Erythroblast (primary cell): ENCODE measurements at places on chromosomes 12 and 14.
A peak's percentile ranks its signal among the peaks of the same experiment; 100 is the strongest.

DNA sequence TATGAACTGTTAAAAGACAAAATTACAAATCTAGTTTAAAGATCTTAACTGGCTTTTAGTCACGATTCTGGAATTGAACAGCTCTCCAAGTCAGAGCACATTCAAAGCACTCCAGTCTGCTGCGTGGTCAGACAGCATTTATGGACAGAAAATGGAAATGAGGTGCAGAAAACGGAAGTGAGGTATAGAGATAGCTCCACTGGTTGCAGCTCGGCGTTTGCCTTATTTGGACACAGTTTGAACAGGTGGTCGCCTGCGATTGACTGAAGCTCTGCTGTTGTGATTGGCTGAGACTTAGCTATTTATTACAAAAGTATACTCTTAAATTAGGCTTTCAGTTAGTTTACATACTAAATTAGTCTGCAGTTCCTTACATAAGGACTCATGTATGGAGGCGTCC lies 28.3 kb downstream of the TRIM9 start:
- DNase-seq: no peak

DNA sequence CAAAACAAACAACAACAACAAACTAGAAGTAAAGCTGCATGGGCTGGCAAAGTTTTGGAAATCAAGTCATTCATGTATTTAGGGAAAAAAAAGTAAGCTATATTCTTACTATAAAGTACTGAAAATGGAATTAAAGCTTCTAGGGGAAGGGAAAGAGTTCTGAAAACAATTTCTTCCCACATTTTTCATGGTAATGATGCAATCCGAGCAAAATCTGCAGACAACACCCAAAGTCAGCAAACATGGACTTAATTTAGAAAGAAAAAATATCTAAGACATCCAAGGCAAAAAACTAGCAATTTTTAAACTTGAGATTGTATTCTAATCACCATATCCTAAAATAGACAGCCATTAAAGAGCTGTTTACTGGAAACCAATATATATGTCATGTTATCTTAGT lies 86.3 kb downstream of the LRP6 start:
- DNase-seq: no peak

GRCh38 chr12:69334158-69334557 lies 14.0 kb upstream of the LYZ start:
- DNase-seq: no peak

DNA sequence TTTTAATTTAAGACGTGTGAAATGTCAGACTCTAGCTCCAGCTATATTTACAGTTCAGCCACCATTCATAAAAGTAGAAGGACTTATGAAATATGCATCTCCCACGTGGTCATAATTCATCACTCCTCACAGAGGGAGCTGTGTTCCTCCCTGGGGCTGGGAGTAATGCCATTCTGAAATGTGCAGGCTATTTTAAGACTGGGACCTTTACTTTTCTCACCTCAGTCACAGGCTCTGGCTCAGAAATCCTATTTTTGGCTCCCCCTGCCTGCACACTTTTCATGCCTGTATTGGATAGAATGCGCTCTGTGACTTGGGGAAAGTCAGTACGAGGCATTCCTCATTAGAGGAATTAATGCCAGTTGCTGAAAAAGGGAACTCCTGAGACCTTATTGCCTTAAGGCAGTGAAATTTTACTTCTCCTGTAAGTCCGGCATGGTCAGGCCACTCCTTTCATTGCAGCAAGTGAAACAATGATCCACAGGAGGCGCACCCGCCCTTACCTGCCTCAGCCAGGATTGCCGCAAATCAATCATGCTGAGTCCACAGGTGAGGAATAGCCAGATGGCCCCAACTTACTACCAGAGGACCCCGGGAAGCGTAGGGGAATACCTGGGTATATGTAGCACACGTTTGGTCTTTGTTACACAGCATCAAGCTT lies 1133.2 kb upstream of the TMEM132C start:
- no peak for DNase-seq

DNA sequence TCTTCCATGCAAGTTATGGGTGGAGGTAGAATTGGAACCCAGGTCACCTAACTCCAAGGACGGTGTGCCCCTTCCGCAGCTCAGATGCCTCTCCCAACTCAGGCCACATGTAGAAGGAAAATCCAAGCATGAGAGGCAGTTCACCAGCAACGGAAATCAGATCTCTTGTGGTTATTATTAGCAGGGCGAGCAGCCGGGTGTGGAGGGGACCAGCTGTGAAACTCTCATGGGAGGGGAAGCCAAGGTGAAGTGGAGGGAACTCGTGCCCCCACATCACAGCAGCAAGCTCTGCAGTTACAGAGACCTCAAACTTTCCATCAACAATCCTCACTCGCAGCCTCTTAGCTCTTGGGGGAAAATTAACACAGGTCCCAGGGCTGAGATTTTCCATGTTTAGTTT lies 79.7 kb downstream of the KSR2 start:
- DNase-seq: no peak

- DNase-seq: no peak
Observed at GRCh38 chr12:74685385-74685784, 147.8 kb downstream of the ATXN7L3B start.

DNA sequence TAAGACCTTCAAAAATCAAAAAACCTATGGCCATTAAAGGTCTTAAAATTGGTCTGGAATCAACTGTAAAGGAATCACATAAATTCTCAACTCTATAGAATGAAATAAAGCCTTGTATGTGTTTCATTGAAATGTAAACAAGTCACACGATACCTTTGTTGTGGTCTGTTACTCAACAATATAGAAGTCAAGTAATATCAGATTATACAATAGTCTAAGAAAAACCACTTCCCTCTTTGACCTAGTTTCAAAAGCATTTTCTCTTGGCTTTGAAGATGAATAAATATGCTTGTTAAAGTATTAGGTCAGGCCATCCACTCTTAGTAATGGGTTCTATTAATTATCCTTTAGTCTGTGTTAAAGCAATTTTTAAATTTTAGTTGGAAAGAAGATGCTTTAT lies 79.8 kb upstream of the DIO2 start:
- no peak for DNase-seq

DNA sequence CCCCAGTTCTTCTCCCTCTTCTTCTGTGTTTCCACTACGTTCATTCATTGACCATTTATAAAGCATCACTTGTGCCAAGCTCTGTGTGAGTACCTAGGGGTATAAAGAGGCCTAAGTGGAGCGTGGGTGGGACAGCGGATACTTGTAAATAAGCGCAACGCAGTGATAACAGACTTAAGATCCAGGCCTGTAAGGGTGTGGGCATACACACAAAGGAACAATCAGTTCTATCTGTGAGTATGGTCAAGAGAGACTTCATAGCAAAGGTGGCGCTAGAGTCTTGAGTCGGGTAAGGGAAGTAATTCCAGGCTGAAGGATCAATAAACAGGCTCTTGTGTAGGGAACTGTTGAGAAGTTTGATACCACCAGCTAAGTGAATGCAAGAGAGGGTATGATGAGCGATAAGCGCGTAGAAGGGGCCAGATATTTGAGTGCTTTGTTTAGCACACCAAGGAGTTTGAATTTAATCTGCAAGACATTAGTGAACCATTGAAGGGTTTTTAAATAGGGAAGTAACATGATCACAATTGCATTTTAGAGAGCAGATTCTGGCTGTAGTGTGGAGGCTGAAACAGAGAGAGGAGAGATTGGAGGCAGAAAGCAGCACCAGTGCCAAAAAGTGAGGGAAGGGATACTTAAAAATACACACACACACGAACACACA lies 1.0 kb upstream of the GXYLT1 start:
- DNase-seq: no peak

DNA sequence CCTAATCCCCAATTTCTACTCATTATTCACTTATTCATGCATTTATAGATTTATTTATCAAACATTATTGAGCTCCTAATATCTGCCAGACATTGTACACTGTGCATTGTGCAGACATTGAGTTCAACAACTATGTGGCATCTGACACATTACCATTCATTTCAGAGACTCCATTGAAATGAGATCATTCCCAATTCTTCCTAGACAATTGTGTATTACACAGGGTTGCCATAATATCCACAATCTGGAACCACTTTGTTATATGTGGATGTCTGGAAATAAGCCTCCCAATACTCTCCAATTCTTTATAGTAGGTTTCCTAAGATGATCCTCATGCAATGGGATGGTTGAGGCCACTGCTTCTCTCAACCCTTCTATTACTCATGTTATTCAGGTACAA lies 165.0 kb downstream of the OTOGL start:
- DNase-seq: no peak

GRCh38 chr12:57250541-57250940 lies 446 bp downstream of the STAC3 start:
- DNase-seq: no peak

- DNase-seq: peak; percentile 21
Observed at GRCh38 chr14:105207460-105207901, 26.4 kb upstream of the NUDT14 start.

- peak; percentile 57 for DNase-seq
Observed at GRCh38 chr12:34033628-34034296, 11.5 kb downstream of the ALG10 start.

GRCh38 chr12:110403146-110403975 lies at the start of gene ANAPC7:
TSS of gene ANAPC7 (minus strand) at chr12:110403708. CDS start at chr12:110403627, 81 bp downstream.
- peak; percentile 95 for DNase-seq

DNA sequence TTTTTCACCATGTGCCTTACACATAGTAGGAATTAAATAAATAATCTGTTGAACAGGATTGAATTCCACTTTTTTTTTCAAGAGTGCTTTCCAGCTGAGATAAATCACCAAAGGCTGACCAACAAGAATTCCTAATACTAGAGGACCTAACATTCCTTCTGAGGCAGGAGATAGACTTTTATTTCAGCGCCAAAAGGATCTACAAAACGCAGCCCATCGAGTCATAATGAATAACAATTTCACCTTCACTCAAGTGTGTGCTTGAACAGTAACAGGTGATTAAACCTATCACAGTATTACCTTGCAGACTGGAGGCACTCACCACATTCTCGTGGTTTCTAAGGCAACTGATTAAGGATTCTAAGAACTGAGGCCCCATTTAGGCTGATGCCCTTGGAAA lies 224.3 kb upstream of the ATP2B1 start:
- no peak for DNase-seq

DNA sequence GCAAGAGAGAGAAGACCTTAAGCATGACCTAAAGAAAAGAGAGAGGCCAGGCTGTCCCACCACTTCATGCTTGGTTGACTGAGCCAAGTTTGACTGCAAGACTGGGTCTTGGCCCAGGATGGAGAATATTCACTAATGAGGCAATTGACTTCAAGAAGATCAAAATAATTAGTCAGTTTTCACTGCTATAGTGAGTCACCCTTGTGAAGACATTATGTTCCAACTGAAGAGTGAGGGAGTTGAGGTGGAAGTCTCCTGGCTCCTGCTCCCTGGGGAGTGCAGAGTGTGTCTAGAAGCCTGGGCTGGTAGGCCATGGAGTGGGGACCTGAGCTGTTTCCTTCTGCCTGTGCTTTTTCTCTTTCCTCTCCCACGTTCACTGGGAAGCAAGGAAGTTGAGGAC lies 117.6 kb downstream of the CACNA1C start:
- DNase-seq: no peak

DNA sequence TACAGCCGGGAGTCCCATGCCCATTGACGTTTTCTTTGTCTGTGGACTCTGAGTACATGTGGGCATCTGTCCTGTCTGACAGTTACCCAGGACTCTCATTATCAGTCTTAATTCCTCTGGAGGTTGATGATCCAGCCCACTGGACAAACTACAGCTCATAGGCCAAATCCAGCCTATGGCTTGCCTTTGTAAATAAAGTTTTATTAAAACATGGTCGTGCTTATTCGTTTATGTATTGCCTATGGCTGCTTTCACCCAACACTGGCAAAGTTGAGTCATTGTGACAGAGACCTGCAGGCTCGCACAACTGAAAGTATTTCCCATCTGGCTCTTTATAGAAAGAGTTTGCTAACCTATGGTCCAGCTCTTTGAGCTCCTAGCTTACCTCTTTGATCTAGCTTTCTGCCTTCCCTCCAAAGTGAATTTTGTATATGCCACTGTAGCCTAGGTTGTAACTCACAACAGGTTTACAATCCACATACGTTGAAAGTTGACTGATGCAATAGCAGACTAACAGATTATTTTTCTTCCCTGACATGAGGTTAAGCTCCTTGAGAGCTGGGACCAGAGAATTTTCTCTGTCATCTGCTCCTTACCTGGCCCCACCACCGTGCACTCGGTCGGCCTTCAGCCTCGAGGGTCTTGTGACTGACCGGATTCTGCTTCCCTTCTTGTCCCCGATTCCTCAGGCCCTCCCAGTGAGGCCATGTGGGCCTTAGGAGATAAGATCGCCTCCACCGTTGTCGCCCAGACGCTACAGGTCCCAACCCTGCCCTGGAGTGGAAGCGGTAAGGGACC lies 57.3 kb downstream of the ACACB start:
- no peak for DNase-seq

DNA sequence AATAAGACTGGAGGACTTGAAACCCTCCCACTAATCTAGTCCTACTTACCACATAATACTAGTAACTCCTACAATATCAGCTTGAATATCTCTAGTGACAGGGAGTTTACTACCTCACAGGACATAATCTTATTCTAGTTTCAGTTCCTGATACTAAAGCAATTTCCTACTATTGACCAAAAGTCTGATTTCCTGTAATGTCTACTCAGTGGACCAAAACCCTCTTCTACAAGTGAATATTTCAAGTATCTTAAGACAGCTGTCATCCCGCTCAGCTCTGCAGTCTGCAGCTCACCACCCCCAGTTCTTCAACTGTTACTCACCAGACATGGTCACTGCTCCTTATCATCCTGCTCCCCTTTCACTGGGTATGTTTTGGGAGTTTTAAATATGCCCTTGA lies 70.8 kb upstream of the TMCC3 start:
- no peak for DNase-seq

DNA sequence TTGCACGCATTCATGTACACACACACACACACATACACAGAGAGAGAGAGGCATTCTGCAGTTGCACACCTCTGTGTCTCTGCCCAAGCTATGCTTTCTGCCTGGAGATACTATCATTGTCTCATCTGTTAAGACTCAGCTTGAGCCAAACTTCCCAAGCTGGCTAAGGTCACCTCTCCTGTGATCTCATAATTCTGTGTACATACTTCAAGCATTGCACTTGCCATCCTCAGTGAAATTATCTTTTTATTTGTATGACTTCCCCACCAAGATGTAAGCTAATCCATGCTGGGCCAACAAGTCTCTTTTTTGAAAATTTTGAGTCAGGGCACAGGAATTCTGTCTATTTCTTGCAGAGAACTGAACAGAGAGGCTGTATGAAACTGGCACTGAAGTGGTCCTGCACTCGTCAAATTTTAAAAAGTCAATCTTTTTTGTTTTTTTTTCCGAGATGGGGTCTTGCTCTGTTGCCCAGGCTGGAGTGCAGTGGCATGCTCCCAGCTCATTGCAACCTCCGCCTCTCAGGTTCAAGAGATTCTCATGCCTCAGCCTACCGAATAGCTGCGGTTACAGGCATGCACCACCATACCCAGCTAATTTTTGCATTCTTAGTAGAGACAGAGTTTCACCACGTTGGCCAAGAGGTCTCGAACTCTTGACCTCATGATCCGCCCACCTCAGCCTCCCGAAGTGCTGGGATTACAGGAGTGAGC lies 44.3 kb downstream of the TMTC1 start:
- DNase-seq: no peak

DNA sequence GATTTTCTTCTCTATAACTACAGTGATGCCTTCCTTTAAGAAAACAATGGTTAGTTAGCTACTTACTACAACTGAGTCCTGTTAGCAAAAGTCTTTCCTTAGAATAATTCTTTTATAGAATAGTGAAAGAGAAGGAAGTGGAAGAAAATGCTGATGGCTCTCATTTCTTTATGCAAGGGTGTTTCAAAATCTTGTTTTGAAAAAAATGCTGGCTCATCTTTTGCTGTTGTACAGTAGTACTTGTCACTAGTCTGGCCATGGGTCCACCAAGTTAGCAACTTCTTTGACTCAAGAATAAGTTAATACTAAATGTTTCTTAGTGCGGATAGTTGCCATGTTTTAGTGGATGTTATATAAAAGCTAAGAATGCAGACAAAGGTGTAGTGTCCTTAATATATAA lies 225.4 kb downstream of the PTPRO start:
- no peak for DNase-seq
